ENCODE measurements at places on chromosomes 11 and 22.

DNA sequence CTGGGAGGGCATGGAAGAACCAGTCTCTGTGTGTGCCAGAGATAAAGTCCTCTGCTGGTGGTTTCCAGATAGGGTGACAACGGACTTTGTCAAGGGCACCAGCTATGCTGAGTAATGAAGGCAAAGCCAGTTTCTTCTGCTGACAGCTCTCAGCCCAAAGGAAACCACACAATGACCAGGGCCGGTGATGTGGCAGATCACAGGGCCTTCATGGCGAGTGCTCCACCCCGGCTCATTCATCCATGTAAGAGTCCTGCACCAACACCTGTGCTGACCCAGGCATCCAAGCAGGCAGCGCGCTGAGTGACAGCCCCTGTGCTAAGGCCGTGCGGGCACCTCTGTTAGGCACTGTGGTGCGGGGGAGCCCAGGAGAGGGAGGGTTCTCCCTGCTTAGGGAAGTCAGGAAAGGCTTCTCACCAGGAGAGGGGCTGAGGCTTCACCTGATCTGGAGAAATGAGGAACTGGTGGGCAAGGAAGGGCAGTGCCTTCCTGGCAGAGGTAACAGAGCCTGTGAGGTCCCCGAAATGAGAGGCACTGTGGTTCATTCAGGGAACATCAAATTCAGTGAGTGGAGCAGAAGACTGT lies 33.8 kb downstream of the TP53I11 start:
- no peak for DNase-seq

DNA sequence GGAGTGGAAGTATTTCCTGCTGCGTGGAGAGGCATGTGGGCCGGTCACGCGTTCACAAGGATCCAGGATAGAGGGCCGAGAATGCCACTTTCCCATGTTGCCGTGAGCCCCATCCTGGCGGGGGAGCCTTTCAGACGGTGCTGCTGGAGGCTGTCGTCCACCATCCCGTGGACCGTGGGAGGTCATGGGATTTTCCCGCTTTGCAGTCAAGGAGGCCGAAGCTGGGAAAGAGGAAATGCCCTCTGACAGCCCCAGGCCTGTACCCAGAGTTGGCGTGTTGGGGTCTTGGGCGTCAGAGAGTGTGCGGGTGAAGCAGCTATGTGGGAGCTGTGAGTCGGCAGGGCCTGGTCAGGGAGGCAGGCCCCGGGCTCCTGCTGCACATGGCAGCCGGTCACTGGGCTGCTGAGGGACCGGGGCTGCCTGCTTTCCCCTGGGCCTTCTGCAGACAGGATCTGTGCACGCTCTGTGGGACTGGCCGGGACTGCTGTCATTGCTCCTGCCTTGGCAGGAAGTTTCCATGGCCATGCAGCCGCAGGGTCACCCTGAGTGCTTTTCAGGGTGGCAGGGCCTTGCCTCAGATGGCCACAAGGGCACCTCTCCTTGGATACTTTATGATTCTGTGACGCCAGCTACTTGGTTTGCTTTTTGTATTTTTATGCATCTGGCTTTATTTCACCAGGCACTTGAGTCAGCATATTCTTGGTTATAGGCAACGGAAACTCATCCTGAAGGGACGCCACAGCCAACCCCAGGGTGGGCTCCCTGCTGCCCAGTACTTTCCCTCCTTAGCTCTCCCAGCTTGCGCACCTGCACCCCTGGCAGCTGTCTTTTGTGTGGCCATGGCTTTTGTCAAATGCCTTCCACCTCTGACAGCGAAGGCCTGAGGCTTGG lies 52.4 kb downstream of the AP2A2 start:
- no peak for DNase-seq

GRCh38 chr22:50531962-50532674 lies 2.3 kb upstream of the TYMP start:
- DNase-seq, result no peak

DNA sequence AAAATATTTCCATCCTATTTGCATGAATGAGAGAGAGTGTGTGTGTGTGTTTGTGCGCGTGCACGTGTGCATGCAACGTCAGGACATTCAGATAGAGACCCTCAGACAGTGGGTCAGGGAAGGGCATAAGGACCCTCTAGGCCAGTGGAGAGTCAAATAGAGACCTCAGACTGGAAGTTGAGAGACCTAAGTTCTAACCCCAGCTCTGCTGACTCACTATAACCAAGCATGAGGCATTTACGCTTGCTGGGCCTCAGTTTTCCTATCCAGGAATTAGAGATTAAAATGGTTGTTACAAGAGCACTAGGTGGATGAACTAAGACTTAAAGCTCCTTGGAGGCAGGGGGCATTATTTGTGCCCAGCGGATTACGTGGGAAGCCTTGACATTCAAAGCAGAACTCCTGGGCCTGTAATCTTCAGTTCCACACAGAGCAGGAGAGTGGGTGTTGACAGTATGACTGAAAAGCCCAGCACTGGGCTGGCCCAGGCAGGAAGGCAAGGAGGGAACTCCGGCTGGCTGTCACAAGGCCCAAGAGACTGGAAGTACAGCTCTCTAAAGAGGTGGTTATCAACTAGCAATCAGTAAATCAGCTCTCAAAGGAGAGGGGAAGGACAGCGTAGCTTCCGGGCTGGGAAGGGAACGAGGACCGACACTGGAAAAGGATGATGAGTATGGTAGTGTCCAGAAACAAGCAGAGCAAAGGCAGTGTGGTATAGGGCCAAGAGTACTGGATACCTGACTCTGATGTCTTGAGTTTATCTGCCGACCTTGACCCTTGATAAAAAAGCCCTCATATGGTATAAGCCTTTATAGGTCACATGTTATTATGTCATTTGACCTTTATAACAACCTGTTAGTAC lies 9.2 kb downstream of the RHOG start:
- no peak for DNase-seq

DNA sequence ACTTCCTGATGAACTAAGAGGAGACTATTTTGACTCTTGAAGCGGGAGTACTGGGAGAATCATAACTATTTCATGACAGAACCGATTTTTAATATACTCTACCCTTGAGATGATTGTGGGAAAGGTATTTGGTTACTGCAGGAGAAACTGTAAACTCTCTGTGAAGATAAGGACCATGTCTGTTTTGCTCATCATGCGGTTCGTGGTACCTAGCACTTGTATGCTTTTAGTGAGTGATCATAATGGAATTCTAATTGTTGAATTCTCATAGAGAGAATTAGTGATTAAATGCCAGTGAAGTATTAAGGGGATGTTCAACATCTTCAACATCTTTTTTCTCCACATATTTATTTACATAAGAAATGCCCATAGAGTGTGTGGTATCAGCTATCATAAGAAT lies 11.4 kb downstream of the AASDHPPT start:
- DNase-seq, result no peak

- DNase-seq, result no peak
These were observed 2.6 kb downstream of the PATZ1 start for GRCh38 chr22:31343235-31344191.

DNA sequence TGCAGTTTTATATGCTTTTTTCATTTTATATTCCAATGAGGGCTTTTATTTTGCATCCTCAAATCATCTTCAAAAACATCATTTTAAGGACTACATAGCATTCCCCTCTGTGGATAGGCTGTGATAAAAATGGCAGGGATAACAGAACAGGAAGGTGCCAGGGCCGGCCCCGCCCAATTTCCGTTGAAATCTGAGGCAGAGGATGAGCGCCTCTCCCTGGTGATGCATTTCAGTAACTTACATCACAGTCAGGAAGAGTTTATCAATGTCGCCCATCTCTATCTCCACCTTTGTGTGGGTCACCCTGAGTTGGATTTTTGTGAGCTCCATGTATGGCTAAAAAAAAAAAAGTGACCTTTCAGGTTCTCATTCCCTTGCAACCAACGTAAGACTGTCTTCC lies 201.6 kb downstream of the DSCAML1 start:
- no peak for DNase-seq

DNA sequence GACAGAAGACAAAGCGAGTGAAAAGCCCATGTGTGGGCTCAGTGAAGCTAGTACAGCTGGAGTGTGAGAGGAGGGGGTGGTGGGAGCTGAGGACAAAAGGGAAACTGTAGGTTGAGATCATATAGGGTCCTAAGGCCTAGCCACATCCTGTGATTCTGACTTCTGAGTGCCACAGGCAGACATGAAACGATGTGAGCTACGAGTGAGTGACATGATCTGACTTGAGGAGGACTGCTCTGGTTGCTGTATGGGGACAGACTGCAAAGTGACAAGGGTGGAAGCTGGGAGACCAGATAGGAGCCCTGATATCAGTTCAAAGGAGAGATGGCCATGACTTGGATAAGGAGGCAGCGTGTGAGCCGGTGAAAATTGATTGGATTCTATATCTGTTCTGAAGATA lies 85.4 kb downstream of the MICAL2 start:
- DNase-seq, result no peak

DNA sequence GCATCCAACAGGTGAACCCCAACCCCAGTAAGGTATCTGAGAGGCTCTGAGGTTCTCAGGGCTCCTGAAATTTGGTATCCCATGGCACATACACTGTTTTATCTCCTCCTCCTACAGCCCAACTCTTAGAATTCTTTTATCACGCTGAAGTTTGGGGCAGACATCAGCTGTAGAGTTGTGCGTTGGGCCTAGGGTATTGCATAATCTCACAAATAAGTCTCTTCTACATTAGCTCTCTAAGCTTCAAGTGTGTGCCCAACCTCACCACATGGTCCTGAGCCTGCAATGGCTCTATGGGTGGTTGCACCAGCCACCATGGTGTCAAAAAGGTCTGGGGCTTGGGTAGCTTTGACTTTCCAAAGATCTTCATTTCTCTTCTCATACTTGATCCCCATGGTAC lies 603.0 kb downstream of the BUD13 start:
- no peak for DNase-seq

- DNase-seq, result no peak
These were observed 85.2 kb upstream of the MYOD1 start for GRCh38 chr11:17633987-17634775.

DNA sequence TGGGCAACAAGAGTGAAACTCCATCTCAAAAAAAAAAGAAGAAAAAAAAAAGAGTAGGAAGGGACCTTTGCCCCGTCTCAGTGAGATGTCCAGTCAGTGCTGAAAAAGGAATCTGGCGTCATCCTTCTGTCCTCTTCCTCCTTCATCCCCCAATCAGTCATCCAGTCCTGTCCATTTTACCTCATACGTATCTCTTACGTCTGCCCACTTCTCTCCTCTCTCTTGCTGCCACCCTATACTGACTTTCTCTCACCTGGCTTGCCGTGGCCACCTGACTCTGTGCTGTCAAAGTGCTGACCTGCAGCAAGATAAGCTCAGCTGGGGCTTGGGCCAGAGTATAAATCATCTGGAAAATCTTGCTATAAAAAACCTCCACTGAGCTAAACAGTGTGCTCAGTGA lies 13.6 kb downstream of the SEPTIN3 start:
- no peak for DNase-seq

DNA sequence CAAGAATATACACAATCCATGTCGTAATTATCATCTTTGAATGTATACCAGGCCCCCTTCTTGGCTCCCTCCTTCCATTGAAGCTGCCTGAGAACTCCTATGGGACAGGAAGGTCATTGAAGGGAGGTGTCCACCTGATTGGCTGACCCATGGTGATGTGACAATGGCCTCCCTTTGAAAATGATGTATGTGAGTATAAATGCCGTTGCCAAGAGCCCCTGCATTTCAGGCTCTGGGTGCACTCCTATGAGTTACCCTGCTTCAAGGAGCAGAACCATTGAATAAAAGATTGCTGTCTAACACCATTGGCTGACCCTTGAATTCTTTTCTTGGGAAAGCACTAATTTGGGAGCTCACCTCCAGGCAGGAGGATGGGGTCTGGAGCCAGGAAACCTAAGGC lies at the start of gene SPATA19:
TSS of gene SPATA19 (minus strand) at position 101 of the 400 bp plus-strand sequence. CDS start at position 34, 67 bp downstream.
- no peak for DNase-seq

DNA sequence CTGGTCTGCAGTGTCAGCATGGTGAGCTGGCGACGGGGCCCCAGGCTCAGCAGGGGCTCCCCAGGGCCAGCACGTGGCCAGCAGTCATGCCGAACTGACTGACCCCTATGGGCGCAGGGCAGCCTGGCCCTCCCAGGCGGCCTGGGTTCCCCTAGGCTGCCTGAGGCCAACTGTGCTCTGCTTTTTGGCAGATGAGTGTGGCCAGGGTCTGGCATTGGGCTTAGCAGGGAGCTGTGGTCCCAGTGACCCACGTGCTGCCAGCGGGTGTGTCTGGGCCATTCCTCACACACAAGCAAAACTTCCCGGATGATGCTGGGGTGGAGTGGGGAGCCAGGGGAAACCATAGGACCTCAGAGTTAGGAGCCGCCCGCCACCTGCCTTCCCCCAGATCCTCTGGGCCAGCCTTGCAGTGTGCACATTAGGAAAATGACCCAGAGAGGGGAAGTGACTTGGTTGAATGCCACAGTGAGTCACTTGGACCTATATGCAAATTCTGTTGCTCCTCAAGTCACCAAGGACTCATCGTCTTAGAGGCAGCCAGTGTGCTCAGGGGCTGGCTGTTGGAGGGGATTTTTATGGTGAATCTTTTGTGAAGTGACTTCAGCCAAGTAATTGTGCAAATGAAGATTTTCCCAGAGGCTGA lies 6.5 kb downstream of the ADORA2A start:
- no peak for DNase-seq

GRCh38 chr11:65504674-65505465 lies 6.0 kb downstream of the MALAT1 start:
- no peak for DNase-seq

GRCh38 chr11:115918576-115918975 lies 414.4 kb upstream of the CADM1 start:
- no peak for DNase-seq
